Natural killer cell (primary cell): ENCODE measurements at places on chromosomes 12 and 14.

DNA sequence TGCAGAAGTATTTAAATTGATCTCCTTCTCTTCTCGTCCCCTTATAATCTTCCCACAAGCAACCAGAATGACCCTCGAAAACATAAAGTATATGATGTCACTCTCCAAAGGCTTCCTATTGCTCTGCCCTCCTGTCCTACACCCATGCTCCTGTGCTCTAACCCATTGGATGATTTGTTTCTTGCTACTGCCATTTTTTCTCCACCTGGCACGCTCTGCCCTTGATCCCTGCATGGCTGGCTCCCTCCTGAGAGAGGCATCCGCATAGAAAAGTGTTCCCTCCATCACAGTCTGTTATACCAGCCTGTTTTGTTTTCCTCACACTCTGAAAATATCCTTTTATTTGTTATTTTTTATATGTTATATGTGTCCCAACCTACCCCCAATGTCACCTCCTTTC is 19.8 kb downstream of the MYRFL start:
- no peak for DNase-seq

- no peak for DNase-seq
Measured at GRCh38 chr12:89781156-89781555, 72.5 kb upstream of the ATP2B1 start.

DNA sequence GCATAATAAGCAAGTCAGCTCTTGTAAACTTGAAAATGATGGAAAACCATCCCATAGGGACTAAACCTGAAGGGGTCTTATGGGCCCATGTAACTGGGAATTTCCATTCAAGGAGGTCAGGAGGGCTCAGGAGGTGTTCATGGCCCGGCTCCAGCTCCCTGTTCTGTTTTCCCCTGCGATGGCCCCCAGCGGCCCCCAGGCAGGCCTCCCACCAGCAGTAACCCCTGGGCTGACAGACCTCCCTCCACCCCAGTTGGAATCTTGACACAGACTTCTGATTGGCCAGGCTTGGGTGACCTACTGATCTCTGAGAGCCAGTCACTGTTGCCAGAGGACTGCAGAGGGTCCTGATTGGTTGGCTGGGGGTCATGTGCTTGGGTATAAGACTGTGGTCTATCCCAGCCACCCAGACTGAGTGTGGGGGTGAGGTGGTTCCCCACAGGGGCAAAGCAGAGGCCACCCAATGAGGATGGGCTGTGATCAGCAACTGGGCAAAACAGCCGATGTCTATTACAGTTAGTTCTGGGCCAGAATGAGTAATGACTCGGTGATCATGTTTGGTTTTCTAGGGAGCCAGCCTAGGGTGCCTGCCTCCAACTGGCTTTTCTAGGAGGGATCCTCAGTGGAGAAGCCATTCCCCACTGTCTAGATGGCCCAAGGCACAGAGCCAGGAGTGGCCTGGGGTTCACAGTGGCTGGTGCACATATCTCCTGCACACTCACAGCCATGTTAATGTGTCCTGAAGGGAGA is 27.0 kb downstream of the RHOF start:
- DNase-seq = no peak

DNA sequence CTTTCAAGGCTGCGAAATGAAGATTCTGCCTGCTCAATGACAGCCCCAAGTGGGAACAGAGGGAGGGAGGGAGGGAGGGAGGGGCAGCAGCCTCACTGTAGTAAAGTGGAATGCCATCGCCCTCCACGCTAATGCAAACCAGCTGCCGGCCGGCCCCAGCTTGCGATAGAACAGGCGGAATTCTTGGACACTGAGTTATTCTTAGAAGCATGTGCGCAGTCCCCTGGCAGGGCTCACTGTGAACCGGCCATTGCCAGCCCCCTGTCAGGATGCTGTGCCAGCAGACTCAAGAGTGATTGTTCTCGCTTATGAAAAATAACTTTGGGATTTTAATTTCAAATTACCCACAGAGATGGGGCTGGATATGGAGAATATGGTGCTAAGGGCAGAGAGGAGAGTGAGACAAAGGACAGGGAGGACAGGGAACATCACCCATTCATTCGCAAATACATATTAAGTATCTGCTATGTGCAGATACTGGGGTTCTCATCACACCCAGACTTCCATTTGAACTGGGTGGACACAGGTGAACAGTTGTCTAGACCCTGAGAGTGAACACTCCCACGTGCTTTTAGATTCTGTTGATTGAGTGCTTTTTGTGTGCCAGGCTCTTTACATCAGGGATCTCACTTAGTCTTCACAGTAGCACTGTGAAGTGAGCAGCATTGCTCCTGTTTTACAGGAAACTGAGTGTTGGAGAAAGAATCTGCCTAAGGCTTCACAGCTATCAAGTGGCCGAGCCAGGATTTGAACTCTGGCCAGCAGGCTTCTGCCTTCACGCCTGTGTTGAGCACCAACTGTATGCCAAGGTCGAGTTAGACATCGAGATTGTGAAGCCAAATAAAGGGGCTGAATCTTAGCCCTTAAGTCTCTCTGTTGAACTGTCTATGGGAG is 192.9 kb downstream of the C12orf75 start:
- DNase-seq = no peak

DNA sequence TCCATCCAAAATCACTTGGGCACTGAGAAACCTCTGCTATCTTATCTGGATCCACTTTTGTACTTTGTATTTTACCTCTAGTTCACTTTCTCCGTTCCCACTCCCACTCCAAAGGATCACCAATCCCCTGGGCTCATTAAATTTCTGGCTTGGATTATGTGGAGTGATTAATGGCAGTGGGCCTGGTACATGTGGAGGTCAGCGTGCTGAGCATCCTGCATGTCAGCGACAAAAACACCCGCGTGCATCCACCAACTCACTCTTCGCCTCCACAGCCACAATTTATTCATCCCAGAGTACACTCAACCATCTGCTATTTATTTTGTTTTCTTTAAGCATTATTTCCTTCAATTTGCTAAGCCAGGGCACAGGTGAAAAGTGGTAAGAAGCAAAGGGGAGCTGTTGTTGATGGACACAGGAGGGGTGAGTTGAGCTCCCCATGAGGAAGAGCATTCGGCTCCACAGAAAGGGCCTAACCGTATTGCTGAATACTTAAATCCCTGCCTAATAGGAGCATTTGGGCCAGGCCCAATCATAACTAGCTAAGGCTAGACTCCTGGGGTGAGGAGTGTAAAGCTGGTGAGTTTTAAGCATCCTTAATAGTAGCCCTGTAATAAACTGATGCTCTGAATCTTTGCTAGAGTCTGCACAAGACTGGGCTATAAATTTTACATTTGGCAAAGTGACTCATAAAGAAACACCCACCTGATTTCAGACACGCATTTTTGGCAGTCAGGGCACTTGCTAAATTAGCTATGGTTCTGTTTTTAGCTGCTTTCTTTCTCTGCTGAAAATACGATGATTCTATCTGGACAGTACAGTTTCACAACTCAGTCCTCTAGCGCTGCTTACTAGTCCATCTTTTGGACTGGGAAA is 137.8 kb downstream of the SLC25A21 start:
- DNase-seq = no peak

DNA sequence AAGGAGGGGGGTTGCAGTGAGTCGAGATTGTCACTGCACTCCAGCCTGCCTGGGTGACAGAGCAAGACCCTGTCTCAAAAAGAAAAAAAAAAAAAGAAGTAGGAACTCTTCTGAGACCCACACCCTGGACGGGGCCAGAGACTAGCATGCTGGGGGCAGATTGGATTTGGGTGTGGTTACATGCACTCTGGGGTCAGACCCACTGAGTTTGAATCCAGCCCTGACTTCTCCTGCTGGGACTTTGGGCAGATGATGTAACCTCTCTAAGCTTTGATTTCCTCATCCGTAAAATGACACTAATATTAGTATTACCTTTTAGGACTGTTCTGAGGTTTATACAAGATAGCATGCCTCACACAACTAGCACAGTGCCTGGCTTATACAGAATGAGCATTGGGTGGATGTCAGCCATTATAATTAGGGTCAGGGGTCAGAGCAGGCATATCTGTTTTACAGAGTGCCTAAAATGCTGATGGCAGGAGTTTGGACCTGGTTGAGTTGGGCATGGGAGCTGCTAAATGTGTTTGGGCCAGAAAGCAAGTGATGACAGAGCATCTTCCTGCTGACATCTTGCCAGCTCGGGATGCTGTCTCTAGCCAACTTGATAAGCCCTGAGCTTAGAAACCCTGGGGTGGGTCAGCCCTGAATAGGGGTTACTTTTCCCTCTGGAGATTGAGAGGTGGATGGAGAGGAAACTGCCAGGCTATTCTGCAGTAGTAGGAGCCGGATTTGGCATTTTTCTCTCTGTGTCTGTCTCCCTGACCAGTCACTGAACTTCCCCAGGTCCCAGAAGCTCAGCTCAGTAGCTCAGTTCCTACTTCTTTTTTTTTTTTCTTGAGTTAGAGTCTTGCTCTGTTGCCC is 15.5 kb downstream of the TPCN1 start:
- no peak for DNase-seq

DNA sequence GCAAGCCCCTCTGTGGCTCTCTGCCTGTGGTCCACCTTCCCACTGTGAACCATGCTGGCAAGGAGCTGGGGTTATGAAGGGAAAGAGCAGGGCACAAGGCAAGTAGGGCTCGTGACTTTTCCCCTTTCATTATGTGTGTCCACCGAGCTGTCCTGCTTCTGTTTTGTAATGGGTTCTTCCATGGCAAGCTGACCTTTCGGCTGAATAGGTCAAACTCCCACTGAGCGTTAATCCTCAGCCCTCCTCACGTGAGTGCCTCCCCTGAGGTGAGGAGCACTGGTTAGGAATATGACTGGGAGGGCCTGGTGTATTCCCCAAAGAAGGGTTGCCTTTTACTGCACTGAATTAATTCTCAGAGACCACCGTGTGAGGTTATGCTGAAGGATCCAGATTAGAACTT is 424.3 kb downstream of the NPAS3 start:
- no peak for DNase-seq

DNA sequence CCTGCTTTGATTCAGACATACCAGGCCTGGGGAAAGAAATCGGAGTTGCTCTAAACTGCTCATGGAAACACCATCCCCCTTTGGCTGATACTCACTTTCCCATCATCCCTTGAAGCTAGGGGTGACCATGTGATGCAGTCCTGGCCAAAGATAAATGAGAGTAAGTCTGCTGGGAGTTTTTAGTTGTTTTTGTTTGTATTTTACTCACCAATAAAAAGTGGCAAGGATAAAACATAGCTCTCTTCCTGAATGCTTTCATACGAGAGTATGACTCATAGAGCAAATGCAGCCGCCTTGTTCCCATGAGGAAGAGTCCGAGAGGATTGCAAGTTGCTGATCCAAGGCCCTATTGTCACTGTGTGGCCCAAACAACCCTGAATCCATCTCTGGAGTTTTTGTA is 126.4 kb upstream of the TMEM132C start:
- DNase-seq = no peak
